ENCODE measurements at places on chromosomes 5 and 9.

DNA sequence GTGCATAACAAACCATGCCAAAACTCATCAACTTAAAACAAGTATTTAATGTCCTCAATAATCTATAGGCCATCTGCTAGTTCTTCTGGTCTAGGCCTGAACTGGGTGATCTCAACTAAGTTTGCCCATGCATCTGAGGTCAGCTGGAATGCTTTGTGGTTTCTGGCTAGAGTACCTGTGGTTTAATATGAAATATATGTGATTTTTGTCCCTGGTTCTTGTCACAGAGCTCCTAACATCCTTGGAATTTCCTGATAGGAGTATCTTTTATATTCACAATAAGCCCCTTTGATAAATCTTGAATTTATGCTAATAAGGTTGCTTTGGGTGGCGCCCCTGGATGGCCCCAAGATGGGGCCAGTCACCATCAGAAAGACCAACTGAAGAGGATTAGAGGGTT lies 535.9 kb downstream of the DNAH5 start:
- H3K36me3 ChIP-seq: no peaks in the 10 kb centered on the region
- H3K4me3 ChIP-seq: no peak overlapping the region
- no peaks in the 10 kb centered on the region for H3K27me3 ChIP-seq
- no peak for DNase-seq

DNA sequence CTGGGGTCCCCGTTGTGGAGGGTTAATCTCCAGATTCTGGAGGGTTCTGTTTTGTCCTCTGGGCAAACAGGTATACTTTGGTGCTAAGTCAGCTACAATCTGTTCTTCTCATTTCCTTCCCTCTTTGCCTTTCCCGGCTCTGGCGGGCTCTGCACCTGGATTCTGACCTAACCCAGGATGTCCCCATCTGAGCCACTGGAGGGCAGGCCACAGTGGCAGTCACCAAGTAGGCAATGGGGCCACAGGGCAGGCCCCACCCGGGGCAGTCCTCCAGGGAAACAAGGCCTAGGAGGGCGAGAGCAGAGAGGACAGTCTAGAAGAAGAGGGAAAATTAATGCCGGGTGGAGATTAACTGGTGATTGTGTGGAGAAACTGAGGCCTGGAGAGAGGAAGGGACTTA lies 40.4 kb upstream of the HRH2 start:
- H3K27ac ChIP-seq: no peak overlapping the region
- H3K4me3 ChIP-seq: no peak overlapping the region
- H3K36me3 ChIP-seq: no peaks in the 10 kb centered on the region
- no peaks in the 10 kb centered on the region for H3K27me3 ChIP-seq
- no peaks in the 10 kb centered on the region for H3K4me1 ChIP-seq

DNA sequence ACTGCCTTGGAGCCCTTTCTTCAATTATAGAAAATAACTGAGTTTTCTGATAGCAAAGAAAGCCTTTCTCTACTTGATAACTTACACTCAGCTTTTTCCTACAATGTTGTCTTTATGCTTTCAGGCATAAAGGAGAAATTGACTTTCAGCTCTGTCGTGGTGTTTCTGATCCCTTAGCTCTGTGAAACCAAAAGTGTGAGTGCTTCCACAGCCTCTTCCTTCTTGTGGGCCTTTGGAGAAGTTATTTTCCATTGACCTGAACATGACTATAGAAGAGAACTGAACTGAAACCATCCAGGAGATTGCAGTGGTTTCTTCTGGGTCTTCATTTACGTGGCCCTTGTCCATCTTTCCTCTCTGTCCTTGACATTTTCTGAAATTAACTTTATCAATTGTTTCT lies 59.5 kb upstream of the EQTN start:
- DNase-seq: no peak
- H3K36me3 ChIP-seq: no peaks in the 10 kb centered on the region
- H3K27me3 ChIP-seq: no peaks in the 10 kb centered on the region
- H3K4me3 ChIP-seq: no peak overlapping the region
- peaks cover 10% of the 10 kb centered on the region for H3K4me1 ChIP-seq
- no peak overlapping the region for H3K27ac ChIP-seq

- H3K27ac ChIP-seq: no peak overlapping the region
- H3K36me3 ChIP-seq: no peaks in the 10 kb centered on the region
- H3K27me3 ChIP-seq: peaks cover 3% of the 10 kb centered on the region
- no peak overlapping the region for H3K4me3 ChIP-seq
Measured at GRCh38 chr9:21558079-21558478, 76.0 kb upstream of the IFNE start.

GRCh38 chr5:149643781-149644180 lies 62.5 kb downstream of the ARHGEF37 start:
- no peak for DNase-seq
- no peak overlapping the region for H3K27ac ChIP-seq
- H3K36me3 ChIP-seq: no peaks in the 10 kb centered on the region
- no peak overlapping the region for H3K4me3 ChIP-seq

DNA sequence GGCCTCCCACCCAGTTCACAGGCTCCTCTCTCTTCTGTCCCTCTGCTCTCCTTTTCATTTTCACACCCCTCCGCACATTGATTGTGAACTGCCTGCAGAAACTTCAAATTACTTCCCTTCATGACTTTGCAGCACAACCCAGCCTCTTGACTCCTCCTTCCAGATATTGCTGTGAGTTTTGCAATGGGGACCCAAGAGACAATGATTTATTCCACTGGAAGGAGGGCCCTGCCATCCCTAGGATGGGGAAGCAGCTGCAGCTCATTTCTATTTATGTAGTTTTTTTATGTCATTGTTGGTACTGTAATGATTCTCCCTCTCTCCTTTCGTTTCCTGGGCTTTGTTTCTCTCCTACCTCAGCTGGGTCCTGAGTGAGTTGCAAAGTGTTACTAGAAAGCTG lies 364.9 kb downstream of the ICE1 start:
- no peaks in the 10 kb centered on the region for H3K4me1 ChIP-seq
- no peak for DNase-seq

- H3K36me3 ChIP-seq: no peaks in the 10 kb centered on the region
- H3K27me3 ChIP-seq: no peaks in the 10 kb centered on the region
Measured at GRCh38 chr5:90915393-90915792, 356.8 kb downstream of the ADGRV1 start.

DNA sequence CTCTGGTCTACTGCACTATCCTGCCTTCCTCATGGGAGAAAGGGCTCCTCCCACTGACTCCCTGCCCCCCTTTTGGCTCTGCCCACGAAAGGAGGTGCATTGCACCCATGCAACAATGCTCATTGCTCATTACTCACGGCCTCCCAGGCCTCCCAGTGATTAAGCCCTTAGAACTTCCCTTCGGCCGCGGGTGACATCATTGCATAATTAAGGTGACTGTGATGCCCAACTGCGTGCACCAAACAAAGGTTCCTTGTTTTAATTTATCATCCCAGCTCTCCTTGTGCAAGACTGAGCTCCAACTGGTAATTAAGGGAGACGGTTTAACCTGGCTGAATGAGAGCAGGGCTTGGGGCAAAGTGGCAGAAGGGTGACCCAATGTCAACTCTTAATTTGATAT lies 180.4 kb downstream of the GAS1 start:
- no peak overlapping the region for H3K4me3 ChIP-seq
- no peak for DNase-seq
- no peak overlapping the region for H3K27ac ChIP-seq
- no peaks in the 10 kb centered on the region for H3K4me1 ChIP-seq

DNA sequence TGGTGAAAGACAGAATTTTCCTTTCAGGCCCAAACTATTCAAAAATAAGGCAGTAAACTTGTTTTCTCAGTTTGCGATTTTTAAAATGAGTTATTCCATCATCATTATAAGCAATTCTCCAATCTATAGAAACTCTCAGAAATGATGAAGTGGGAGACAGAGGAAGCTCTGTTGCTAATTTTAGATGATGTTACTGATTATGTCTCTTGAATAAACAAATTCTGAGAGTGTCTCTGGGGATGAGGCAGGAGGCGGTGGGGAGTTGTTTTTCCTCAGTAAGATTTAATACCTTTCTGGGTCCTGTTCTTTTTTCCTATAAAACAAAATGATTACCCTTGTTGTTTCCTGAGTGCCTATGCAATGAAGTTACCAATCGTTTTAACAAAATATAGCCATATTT lies 43.9 kb upstream of the TEX48 start:
- no peaks in the 10 kb centered on the region for H3K27me3 ChIP-seq
- no peak for DNase-seq
- H3K4me1 ChIP-seq: no peaks in the 10 kb centered on the region
- H3K36me3 ChIP-seq: no peaks in the 10 kb centered on the region
- no peak overlapping the region for H3K4me3 ChIP-seq

GRCh38 chr9:127093319-127094020 lies 29.0 kb downstream of the ANGPTL2 start:
- no peaks in the 10 kb centered on the region for H3K27me3 ChIP-seq
- H3K4me3 ChIP-seq: no peak overlapping the region
- no peak overlapping the region for H3K27ac ChIP-seq
- H3K4me1 ChIP-seq: peaks cover 21% of the 10 kb centered on the region
- H3K36me3 ChIP-seq: no peaks in the 10 kb centered on the region
- DNase-seq: no peak

- peak overlapping the region; percentile 61 for H3K27ac ChIP-seq
- H3K4me1 ChIP-seq: peaks cover 7% of the 10 kb centered on the region
- DNase-seq: peak; percentile 58
- H3K4me3 ChIP-seq: no peak overlapping the region
- no peaks in the 10 kb centered on the region for H3K36me3 ChIP-seq
- no peaks in the 10 kb centered on the region for H3K27me3 ChIP-seq
Measured at GRCh38 chr9:91945277-91946085, 4.5 kb downstream of the ROR2 start.

DNA sequence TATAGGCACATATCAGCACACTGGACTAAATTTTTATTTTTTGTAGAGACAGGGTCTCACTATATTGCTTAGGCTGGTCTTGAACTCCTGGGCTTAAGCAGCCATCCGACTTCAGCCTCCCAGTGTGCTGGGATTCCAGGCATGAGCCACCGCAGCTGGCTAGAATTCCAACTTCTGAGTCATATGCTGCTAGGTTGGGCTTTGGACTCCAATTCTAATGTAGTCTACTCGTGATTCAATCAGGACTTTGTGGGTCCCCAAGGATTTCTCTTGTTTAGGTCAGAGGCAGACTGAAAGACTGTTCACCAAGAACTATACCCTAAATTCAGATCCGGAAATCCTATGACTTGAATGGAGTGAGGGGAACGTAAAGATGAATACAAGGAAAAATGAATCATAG lies 68.2 kb upstream of the CHD1 start:
- H3K4me1 ChIP-seq: no peaks in the 10 kb centered on the region

- H3K36me3 ChIP-seq: no peaks in the 10 kb centered on the region
- no peaks in the 10 kb centered on the region for H3K27me3 ChIP-seq
- no peak overlapping the region for H3K4me3 ChIP-seq
- no peaks in the 10 kb centered on the region for H3K4me1 ChIP-seq
- no peak overlapping the region for H3K27ac ChIP-seq
- no peak for DNase-seq
Measured at GRCh38 chr9:107983762-107984161, 494.2 kb upstream of the KLF4 start.

- peaks cover 3% of the 10 kb centered on the region for H3K4me1 ChIP-seq
- no peaks in the 10 kb centered on the region for H3K36me3 ChIP-seq
- DNase-seq: no peak
- no peak overlapping the region for H3K4me3 ChIP-seq
- H3K27ac ChIP-seq: no peak overlapping the region
- no peaks in the 10 kb centered on the region for H3K27me3 ChIP-seq
Measured at GRCh38 chr5:139631520-139632165, 16.5 kb upstream of the CXXC5 start.

GRCh38 chr5:9233712-9234111 lies 312.2 kb downstream of the SEMA5A start:
- H3K36me3 ChIP-seq: no peaks in the 10 kb centered on the region
- DNase-seq: no peak
- no peak overlapping the region for H3K4me3 ChIP-seq
- peaks cover 9% of the 10 kb centered on the region for H3K4me1 ChIP-seq
- H3K27ac ChIP-seq: no peak overlapping the region

DNA sequence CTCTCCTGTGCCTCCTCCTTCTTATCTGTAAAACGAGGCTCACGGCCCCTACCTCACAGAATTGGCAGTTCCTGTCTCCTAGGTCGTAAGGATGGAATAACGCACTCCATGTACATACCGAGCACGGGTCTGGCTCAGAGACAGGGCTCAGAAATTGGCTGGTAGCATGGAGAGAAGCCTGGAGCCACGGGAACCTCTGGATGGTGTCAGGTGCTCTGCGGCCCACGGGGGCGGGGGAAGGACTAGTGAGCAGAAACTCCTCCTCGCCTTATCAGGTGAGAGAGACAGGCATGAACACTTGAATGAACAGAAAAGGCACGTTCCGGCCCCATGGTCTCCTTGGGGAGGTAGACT lies 15.4 kb upstream of the C5orf47 start:
- H3K27me3 ChIP-seq: no peaks in the 10 kb centered on the region
- H3K27ac ChIP-seq: no peak overlapping the region
- DNase-seq: no peak
- peak overlapping the region; percentile 41 for H3K4me3 ChIP-seq
- H3K36me3 ChIP-seq: no peaks in the 10 kb centered on the region
- H3K4me1 ChIP-seq: peaks cover 4% of the 10 kb centered on the region

GRCh38 chr9:74742191-74742790 lies 145.4 kb downstream of the TRPM6 start:
- H3K36me3 ChIP-seq: no peaks in the 10 kb centered on the region
- H3K4me3 ChIP-seq: no peak overlapping the region
- H3K4me1 ChIP-seq: no peaks in the 10 kb centered on the region
- no peak overlapping the region for H3K27ac ChIP-seq

- H3K4me3 ChIP-seq: no peak overlapping the region
- no peak for DNase-seq
- no peaks in the 10 kb centered on the region for H3K4me1 ChIP-seq
- no peaks in the 10 kb centered on the region for H3K36me3 ChIP-seq
- no peak overlapping the region for H3K27ac ChIP-seq
Measured at GRCh38 chr5:9183992-9184391, 361.9 kb downstream of the SEMA5A start.

DNA sequence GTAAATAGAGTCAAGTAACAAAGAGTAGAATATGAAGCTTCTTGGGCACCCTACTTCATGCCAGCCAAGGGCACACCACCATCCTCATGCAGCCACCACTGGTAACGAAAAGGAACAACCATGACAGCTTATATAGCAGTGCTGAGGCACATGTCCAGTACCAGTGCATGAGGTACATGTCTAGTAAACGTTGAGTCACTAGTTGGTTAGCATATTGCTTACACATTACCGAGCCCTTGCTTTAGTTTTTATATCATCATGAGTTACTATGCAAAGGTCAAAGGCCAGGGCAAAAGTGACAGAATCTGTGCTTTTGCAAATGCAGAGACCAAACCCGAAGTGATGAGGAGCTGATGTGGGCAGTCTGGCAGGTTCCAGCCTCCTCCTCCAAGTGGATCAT lies 147.1 kb upstream of the MAP1B start:
- H3K27me3 ChIP-seq: no peaks in the 10 kb centered on the region
- H3K27ac ChIP-seq: no peak overlapping the region
- H3K36me3 ChIP-seq: no peaks in the 10 kb centered on the region
- H3K4me3 ChIP-seq: no peak overlapping the region
- H3K4me1 ChIP-seq: no peaks in the 10 kb centered on the region
